ENCODE measurements at places on chromosomes 5 and 9.

- DNase-seq = no peak
These were observed 612.0 kb upstream of the CLINT1 start for GRCh38 chr5:158470764-158471534.

GRCh38 chr9:69829484-69829883, 8.9 kb downstream of the CFAP95 start:
- DNase-seq = no peak

- DNase-seq = no peak
These were observed 34.8 kb downstream of the TRPC7 start for GRCh38 chr5:136330353-136331038.

DNA sequence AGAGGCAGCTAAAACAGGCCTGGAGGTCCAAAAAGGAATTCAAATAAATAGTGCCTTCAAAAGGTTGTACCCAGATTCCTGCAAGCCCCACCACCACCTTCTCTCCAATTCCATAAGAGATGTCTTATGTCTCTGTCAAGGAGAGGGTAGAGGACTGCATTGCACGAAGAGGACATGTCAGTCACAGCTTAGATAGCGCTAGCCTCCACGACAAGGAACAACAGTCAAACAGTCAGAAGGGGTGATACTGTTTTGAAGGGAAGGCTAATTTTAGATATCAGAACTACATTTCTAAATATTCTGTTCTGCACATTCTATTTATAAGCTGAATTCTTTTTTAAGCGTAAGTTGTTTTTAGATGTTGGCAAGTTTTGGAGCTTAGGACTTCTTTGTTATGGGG, 34.2 kb downstream of the PLAC8L1 start:
- no peak for DNase-seq

- no peak for DNase-seq
These were observed 9.7 kb downstream of the NREP start for GRCh38 chr5:111747337-111747736.

DNA sequence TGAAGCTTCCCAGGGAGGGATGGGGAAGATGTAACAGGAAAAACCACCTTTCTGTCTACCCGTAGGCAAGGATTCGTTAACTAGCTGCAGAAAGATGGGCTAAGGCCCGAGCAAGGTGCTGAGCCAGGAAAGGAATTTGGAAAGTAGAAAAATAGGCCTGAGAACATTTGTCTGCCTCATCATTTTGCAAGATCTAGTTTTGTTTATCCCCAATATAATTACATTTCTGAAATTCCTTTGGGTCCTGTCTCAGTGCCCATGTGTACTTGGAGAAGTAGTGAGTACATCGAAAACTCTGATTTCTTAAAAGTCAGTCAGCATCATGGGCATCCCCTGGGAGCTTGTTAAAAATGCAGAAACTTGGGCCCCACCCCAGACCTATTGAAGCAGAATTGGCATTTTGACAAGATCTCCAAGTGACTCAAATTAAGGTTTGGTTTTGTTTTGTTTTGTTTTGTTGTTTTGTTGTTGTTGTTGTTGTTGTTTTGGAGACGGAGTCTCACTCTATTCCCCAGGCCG, 52.1 kb upstream of the CEMIP2 start:
- DNase-seq = no peak

DNA sequence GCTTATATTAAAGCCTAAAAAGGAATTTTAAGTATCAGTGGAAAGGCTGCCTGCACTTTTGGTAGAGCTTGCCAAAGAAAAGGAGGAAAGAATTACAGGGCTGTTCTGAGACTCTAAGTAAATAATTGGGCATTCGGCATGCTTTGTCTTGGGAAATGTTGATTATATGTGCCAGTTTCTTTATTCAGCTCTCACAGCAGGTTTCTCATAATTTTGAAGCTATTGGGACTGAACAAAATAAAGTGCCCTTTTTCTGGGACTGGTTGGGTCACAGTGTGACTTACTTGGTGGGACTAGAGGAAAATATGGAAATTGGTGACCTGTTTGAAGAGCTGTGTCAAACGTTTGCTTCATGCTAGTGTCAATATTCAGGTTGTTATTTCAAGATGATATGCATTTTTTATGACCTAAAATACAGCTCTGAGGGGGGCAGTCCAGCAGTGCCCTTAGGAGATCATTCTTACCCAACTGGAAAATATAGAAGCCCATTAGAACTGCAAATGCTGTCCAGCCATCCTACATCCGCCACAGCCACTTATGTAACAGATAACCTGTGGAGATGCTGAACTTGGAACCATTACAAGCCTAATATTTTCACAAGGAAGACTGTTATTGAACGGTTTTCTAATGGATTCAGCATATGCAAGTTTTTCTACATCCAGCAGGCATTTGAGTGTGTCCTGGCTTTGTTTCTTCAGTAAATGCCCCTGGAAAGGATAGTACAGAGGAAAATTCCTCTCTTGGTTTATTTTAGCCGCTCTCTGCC, 122.4 kb downstream of the SNCAIP start:
- DNase-seq = no peak

- no peak for DNase-seq
These were observed 8.3 kb upstream of the SUSD3 start for GRCh38 chr9:93050231-93050630.

DNA sequence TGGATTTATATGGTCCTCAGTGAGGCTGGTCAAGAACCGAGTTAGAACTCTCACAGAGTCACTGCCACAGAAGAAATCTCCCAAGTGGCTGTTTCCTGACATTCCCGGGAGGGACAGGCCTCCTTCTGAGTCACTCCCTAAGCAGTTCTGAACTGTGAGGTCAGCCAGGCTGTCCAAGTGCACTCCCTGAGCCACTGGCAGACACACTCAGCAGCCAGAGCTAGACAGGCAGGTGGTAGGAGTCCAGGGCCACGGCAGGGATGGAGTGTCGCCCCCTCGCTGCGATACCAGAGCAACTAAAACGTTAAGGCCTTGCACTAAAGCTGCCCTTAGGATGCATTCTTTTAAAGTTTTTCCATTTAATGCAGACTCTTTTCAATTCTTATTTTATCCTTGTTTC, 3.4 kb downstream of the IL4 start:
- no peak for DNase-seq

GRCh38 chr9:4678679-4679267, 596 bp upstream of the CDC37L1 start:
- peak; percentile 31 for DNase-seq

DNA sequence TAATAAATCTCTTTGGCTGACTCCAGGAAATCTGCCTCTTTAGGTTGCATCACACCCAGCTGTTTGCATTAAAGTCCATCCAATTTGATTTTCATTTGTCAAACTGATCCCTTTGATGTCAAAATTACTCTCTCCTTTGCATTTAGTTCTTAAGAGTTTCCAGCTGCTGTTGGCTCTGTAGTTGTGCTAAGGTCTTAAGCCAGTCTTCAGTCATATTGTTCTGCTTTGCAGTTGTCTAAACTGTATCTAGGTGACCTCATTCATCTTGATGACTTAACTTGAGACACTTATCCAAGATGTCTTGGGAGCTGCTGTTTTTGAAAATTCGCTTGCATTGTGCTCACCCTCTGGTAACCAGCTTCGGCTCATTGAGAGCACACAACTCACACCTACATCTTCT, 386.9 kb upstream of the TLE4 start:
- no peak for DNase-seq

DNA sequence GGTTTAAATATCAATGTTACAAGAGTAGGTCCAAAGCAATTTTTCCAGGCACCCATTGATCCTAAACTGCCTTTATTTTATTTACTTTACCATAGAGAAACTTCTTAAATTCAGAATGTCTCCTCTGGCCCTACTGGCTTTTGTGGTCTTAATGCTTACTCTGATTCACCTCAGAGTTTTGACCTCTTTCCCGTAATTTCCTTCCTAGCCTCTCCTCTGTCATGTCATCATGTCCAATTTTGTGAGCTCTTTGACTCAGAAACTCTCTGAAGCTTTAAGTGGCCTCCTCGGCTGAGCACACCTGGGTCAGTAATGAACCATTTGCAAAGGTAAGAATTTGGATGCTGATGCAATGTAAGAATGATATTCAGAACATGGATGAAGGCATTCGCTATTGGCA, 303.8 kb upstream of the CDH18 start:
- no peak for DNase-seq

DNA sequence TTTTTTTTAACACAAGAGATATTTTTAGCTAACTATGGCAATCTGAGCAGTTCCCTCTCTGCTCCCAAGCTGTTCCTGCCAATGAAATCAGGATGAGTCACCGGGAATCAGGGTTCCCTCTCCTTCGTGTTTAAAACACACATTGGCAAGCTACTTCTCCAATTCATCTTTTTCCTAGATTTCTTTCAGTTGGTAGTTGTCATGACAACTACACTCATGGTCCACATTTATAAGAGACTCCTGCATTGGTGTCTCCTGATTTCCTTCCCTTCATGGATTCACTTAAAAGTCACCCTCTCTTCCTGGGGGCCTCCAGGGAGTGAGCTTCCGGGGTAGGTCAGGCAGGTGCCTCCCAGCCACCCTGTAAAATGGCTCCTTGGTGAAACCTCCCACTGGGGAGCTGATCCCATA, 72.3 kb upstream of the NIPAL4 start:
- DNase-seq = peak; percentile 57

GRCh38 chr9:38058452-38059232, 10.4 kb downstream of the SHB start:
- DNase-seq = no peak

DNA sequence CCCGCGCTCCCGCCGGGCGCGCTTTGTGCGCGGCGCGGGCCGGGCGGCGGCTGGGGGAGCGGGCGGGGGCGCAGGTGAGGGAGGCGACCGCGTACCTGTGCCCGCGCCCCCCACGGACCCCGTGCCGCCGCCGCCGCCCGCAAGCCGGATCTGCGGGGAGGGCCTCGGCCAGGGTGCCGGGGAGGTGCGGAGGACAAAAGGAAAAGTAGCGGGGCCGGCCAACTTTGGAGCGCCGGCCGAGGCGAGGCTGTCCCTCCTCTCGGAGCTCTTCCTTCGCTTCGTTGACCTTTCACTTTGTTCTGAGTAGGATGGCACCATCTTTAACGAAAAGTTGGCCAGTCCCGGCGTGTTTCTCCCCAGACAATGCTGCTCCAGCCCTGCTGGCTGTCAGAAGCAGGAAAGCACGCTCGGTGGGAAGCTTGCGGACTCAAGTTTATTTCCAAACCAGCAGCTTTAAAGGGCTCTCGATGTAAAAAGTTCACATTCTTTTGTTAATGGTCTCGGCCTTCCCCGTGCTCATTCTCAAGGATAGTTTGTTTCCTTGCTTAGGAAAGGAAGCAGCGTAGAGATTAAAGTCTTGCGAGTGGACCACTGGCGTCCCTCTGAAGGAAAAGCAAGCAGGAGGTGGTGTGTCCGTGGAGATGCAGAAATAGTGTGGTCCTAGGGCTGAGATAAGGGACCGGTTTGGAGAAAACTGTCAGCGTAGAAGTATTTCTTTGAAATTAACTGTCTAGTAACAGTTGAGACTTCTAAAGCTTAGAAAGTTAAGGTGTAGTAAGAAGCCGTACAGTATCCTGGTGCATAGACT, 639 bp downstream of the EHMT1 start:
- DNase-seq = peak; percentile 64

GRCh38 chr5:125316915-125317535, 570.6 kb upstream of the ZNF608 start:
- no peak for DNase-seq

DNA sequence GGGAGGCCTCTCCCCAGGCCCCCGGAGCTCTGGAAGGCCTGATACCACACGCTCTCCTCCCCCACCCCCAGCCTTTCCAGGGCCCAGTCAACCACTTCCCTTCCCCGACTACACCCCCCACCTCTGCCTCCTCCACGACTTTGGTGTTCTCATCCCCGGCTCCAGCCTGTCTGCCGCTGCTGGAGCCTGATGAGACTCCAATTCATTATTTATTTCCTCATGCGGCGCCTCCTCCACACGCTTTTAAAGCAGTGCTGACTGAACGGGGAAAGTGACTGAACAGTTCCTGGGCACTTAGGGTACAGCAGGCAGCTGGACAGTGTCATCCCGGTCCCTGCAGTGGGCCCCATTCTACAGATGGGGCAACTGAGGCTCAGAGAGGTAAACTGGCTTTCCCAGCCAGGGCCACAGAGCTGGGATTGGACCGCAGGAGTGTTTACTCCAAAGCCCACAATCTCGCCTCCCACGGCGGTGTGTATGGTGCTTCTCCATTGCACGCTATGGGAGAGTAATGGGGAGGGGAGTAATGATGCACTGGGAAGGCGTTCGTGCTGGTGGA, 15.9 kb upstream of the RPL26L1 start:
- DNase-seq = peak; percentile 48

DNA sequence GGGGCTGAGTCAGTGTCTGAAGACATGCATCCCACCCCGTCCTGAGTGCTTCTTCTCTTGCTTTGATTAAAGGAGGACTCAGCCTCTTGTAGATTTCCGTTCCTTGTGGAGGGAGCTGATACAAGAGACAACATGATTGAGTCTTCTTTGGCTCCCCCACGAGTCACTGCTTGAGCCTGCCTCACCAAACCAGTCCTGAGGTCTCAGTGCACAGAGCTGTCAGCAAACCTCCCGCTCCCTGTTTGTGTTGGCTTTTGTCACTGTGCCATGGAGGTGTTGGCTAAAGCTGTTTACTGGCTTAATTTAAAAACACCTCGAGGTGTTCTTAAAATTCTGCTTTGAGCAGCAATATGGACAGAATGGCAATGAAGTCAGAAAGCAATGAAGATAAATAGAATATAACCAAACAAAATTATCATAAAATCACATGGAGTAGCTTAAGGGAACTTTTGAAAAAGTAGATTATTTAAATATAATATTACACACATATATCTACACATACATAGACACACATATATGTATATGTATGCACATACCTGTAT, 234.1 kb upstream of the ANKRD55 start:
- no peak for DNase-seq

DNA sequence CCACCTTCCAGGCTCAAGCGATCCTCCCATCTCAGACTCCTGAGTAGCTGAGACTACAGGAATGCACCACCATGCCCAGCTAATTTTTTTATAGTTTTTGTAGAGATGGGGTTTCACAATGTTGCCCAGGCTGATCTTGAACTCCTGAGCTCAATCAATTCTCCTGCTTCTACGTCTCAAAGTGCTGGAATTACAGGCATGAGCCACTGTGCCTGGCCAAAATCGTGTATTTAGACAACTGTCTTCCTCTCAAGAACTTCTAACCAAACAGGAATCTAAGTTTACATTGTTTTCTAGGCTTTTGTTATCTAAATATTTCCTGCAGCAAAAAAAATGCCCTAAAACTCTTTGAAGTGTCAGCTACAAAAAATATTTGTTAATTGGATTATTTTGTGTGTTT, 78.8 kb downstream of the NLN start:
- DNase-seq = no peak
